ENCODE measurements at places on chromosomes 6 and 20.

GRCh38 chr20:15297059-15297875 is 959.9 kb upstream of the FLRT3 start:
- no peak for DNase-seq

- DNase-seq, result no peak
These were observed 10.0 kb downstream of the FRK start for GRCh38 chr6:116050737-116051136.

- no peak for DNase-seq
These were observed 14.4 kb upstream of the PPP1R14C start for GRCh38 chr6:150128425-150128824.

- no peak for DNase-seq
These were observed 195.7 kb downstream of the COL19A1 start for GRCh38 chr6:70062010-70062409.

GRCh38 chr6:35582315-35582714 is 69.6 kb upstream of the TULP1 start:
- DNase-seq, result no peak

Measured in SK-N-DZ (cell line).